Suppressor macrophage treated with lipopolysaccharide for 1 hour (primary cell): ENCODE measurements at places on chromosomes 4 and X.
A peak's percentile ranks its signal among the peaks of the same experiment; 100 is the strongest.

DNA sequence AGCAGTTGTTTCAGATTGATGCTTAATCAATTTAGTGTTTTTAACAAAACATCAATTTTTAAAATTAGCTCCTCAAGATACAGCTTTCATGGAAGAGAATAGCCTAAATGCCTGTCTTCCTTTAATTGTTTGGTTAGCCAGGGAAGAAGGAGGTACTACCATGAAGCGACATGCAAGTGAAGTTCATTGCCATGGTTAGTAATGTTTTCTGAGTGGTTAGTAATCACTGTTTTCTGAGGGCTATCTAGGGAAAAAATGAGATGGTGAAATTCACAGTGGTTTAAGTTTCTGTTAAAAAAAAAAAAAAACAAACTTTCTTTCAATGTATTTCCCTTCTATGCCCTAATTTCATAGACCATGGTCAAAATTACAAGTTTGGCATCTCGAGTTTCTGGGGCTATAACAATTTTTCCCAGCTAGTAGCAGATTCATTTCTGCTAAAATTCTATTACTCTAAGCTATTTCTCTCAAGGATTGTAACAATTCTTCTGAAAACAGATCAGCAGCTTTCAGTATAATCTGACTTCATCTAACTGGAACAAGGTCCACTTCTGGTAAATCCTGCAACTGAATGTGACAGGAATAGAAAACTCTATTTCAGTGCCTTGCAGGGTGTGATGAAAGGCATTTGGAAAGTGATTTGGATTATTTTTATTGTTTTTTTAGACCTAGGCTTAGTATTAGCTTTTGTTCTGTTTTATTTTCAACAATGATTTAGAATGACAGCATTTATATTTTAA, 157.0 kb downstream of the PCDH18 start:
- DNase-seq = no peak

DNA sequence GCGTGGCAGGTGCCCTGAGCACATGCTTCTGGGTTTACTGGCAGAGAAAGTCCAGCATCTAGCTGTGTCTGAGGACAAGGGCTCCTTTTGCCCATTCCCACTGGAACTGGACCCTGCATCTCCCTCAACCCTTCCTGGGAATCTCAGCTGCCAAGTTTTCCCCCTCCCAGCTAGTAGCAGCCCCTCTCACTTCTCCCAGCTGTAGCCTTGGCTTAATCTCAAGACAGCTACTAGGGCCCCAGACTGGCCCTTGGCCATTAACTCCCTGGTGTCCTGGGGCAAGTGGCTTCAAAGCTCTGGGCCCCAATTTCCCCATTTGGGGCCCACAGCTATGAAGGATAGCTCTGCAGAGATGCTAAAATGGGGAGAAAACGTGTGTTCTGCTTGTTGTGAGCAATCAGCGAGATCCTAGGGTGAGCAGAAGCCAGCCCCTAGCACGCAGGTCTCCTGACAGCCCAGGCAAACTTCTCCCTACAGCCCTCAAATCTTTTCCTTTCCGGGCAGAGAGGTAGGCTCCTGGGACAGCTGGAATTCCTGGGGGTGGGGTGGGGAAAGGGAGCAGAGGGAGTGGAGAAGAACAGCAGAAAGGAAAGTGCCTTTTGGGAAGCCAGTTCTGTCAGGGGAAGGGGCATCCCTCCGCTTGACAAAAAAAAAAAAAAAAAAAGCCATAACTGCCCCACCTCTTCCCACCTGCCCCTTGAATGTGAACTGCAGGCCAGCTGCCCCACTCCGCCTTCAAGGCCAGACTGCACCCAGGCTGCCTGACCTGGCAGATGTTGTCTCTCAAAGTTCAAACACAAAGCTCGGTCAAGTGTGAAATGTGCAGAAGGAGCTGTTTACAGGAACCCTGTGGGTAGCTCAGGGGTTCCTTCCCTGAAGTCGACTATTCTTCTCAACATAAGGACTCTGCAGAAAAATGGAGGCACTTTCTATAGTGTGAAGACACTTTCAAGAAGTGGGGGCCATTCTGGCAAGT, 16.6 kb downstream of the FGD1 start:
- DNase-seq = no peak

GRCh38 chr4:74893171-74893570, 39.7 kb upstream of the PARM1 start:
- no peak for DNase-seq

- DNase-seq = peak; percentile 37
These were observed 187.4 kb upstream of the RPS6KA3 start for GRCh38 chrX:20454117-20454516.

DNA sequence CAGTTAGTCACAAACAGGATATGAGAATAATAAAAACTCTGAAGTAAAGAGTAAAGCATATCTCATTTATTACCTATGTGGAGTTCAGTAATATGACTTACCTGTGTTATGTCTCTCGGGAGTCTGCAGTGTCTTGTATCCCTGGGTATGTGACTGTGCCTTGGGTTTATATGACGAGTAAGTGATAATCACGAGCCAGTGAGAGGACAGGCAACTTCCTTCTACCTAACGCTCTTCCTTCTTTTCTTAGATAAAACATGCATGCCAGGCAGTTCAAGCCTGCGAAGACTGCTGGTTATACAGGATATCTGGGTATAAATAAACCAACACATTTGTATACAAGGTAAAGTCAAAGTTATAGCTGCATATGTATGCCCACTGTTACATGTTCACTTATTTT, at the start of gene HPGDS:
Gene HPGDS, minus strand, starts transcription at position 143 of the 400 bp plus-strand sequence. CDS start 8,207 bp downstream, outside the sequence.
- peak; percentile 49 for DNase-seq

- DNase-seq = peak; percentile 41
These were observed 43.1 kb upstream of the UCP1 start for GRCh38 chr4:140611854-140612253.
